Stimulated activated CD4-positive, alpha-beta T cell treated with anti-CD3 and anti-CD28 coated beads, Interleukin-1b, Interleukin-23, amount 100 ng/mL, for 24 hours (primary cell): ENCODE measurements at places on chromosomes 2 and 18.

GRCh38 chr2:22375096-22375495 is 1009.9 kb upstream of the KLHL29 start:
- DNase-seq: no peak

- no peak for DNase-seq
Measured at GRCh38 chr2:182542501-182543258, 115.8 kb upstream of the PDE1A start.

GRCh38 chr18:44180683-44181082 is 500.0 kb upstream of the SETBP1 start:
- no peak for DNase-seq

DNA sequence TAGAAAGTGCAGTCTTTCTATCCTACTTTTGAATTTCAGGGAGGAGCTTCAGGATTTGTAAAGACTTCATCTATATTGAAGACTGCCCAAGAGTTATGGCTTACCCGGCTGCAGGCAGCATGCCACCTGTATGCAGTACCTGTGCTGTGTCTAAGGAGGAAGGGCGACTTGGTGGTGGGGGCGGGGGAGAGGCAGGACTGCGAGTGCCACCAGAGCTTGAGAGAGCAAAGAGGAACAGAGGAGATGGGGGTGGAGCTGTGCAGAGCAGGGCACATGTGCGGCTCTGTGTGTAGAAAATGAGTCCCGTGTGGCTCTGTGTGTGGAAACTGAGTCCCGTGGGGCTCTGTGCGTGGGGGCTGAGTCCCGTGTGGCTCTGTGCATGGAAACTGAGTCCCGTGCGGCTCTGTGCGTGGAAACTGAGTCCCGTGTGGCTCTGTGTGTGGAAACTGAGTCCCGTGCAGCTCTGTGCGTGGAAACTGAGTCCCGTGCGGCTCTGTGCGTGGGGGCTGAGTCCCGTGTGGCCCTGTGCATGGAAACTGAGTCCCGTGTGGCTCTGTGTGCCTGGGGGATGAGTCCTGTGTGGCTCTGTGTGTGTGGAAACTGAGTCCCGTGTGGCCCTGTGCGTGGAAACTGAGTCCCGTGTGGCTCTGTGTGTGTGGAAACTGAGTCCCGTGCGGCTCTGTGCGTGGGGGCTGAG is 43.2 kb downstream of the LDLRAD4 start:
- DNase-seq: no peak

GRCh38 chr2:233486778-233487552 is 79.6 kb downstream of the USP40 start:
- no peak for DNase-seq

GRCh38 chr2:8722986-8723385 is 41.1 kb downstream of the ID2 start:
- no peak for DNase-seq

- DNase-seq: no peak
Measured at GRCh38 chr2:44957656-44958327, 16.3 kb downstream of the SIX3 start.

DNA sequence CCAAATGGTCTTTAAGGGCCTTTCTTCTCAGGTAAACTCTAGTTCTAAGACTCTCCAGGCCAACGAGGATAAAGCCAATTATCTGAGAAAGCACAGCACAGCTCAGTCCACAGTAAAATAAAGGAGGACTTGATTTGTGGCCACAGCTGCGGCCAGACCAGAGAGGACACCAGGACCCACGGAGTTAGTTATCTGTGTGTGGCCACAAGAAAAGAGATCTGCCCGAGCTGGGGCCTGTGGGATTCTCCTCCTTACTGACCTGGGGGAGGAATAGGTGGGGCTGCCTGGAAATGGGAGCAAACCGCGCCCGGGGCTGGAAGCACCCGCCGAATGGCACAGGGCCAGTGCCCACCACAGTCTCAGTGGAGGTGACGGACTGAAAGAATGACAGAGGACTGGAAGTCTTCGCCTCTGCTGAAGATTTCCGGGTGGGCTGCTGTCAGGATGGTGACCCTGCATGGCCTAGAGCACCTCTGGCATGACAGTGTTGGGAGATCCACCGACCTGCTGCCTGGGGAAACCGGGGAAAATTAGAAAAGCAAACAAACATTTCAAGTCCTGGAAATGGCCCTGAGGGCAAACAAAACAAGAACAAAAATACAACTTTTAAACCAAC is 13.3 kb downstream of the PROC start:
- no peak for DNase-seq

DNA sequence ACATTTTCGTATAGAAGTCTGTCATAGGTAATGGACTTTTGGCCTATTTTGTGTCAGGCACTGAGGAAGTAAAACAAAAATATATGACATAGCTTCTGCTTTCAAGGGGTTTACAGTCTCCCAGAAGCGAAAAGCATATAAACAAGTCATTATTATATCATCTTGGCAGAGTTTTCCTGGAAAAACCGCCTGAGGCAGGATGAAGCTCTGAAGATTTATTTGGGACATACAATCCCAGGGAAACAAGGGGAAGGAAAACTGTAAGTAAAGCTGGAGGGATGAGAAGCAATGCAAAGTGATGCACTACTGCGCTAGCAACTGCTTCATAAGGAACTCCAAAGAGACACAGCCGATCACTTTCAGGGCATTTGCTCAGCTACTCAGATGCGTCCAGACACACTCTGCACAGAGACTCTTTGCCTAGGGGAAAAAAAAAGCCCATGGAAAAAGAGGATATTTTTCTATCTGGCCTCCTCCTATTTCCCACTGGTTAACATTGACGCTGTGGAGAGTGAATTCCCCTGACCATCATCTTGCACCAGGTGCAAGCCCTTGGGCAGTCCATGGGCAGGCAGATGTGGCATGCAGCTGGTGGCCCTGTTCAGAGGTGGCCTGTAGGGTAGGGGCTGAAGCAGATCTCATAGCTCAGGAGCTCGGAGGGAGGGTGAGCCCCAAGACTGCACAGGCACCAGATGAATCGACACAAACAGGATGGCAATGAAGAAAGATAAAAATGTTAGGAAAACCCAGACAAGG is 158.1 kb downstream of the METTL4 start:
- no peak for DNase-seq

- DNase-seq: no peak
Measured at GRCh38 chr18:26103579-26103978, 13.2 kb upstream of the SS18 start.

- DNase-seq: no peak
Measured at GRCh38 chr2:172613040-172613439, 57.1 kb downstream of the PDK1 start.

DNA sequence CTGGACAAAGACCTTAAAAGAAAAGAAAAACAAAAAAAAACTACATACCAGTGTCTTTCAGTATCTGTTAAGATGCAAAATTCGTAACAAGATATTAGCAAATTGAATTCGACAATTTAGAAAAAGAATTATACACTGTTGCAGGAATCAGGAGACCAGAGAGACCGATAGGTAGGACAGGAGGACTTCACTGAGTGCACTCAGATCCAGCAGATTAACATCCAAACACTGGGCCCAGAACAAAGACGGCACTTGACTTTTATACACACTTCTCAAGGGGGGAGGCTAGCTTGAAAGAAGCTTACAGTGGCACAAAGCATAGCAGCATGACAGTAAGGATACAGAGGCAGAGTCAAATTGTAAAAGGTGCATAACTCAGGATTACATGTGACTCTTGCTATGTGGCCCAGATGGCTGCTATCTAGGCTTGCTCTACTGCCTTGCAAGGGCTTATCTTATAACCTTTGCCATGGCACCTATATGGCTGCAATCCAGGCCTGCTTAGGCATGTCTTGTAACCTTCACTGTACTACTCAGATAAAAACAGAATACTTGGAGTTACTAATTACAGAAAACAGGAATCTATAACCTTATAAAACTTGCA is 507.3 kb upstream of the LRRTM4 start:
- no peak for DNase-seq

GRCh38 chr2:61906186-61906470 is 654 bp downstream of the COMMD1 start:
- no peak for DNase-seq

GRCh38 chr2:149307014-149307413 is 23.4 kb upstream of the LYPD6 start:
- no peak for DNase-seq

DNA sequence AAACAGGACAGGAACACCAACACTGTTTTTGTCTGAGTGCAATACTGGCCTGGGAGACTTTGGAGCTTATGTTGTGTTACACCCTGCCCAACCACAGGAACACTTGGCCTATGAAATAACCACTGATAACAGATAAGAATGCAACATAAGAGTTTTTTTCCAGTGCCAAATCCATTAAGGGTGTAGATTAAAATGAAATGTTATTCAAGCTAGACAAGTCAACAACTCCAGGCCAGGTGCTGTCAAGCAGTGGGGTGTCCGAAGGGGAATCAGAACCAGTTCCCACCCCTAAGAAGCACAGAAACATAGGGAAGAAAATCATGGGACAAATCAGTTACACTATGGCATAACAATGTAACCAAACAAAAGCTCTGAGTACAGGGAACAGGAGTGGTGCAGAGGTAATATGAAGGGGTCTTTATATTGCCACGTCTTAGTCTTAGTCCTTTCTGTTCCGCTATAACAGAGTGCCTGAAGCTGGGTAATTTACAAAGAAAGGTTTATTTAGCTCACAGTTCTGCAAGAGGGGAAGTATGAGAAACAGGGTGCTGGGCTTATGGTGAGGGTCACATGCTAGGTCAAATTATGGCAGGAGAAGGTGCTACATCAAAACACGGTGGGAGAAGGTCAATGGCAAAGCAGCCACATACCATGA is 3.8 kb downstream of the AFG3L2 start:
- DNase-seq: no peak

- no peak for DNase-seq
Measured at GRCh38 chr2:218405086-218405745, 5.5 kb downstream of the CTDSP1 start.

- peak; percentile 5 for DNase-seq
Measured at GRCh38 chr2:45237850-45238542, 228.7 kb upstream of the SIX2 start.

DNA sequence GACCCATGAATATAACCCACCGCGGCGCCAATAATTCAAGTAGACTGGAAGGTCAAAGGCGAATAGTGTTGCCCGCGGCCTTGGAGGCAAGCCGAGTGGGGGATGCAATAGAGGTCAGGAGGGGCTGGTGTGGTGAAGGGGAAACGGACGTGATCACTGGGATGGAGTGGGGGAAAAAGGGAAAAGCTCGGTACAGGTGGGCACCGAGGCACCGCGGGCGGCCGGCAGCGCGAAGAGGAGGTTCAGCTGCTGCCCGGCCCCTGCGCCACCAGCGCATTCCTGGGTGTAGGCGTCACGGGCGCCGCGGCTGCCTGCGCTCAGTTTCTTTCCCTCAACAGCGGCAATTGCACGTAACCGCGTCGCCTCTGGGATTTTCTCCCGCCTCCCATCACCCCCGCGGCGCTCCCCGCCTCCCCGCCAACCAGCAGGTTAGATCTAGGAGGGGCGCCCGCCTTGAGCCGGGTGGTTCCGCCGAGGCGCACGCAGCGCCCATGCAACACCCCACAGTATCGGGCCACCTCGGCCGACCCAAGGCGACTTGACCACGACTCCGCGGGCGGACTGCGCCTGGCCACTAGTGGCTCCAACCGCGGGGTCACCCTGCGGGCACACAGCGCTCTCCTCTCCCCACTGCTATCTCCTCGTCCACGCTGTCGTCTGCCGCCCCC is 1.5 kb downstream of the RND3 start:
- DNase-seq: no peak

GRCh38 chr2:151899156-151899555 is 70.9 kb upstream of the ARL5A start:
- DNase-seq: no peak

DNA sequence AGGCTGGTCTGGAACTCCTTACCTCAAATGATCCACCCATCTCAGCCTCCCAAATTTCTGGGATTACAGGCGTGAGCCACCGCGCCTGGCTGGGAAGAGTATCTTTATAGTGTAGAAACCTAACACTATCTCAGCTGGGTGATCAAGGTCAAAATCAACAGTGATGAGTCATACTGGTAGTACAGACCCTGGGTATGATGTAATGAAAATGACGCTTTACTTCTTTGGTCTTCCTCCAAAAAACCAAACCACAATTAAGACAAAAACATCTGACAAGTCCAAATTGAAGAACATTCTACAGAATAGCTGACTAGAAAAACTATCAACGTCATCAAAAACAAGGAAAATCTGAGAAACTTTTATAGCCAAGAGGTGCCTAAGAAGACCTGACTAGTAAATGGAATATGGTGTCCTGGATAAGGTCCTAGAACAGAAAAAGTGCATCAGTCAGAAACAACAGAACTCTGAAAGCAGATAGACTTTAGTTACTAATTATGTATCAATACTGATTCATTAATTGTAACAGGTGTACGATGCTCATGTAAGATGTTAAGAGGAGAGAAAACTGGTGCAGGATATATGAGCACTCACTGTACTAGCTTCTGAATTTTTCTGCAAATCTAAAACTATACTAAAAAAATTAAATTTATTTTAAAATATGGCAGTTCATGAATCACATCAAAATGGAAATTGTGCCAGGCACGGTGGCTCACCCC is 25.4 kb downstream of the PDCL3 start:
- no peak for DNase-seq

GRCh38 chr18:55237660-55238059 is 278.4 kb upstream of the CCDC68 start:
- DNase-seq: no peak

- DNase-seq: no peak
Measured at GRCh38 chr2:207260947-207261346, 95.2 kb upstream of the KLF7 start.

GRCh38 chr18:74702950-74703349 is 105.3 kb downstream of the ZNF407 start:
- no peak for DNase-seq

DNA sequence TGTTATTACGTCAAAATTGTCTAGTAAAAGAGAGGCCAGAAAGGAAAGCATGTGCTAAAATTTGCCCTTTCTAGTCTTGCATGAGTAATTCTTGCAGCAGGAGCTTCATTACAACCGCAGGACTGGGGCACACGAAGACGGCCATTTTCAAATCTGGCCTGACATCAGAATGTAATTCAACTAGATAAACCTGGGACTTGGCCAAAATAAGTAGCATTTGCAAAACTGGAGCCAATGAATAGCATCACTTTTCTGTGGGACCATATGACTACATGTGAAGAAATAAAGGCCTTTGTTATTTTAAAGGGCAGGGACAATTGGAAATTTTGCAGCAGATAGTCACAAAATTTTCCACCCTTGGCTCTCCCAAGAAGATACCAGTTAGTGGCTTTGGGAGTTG is 3.0 kb upstream of the FZD7 start:
- no peak for DNase-seq

- DNase-seq: no peak
Measured at GRCh38 chr2:105849431-105850179, 104.9 kb downstream of the NCK2 start.

DNA sequence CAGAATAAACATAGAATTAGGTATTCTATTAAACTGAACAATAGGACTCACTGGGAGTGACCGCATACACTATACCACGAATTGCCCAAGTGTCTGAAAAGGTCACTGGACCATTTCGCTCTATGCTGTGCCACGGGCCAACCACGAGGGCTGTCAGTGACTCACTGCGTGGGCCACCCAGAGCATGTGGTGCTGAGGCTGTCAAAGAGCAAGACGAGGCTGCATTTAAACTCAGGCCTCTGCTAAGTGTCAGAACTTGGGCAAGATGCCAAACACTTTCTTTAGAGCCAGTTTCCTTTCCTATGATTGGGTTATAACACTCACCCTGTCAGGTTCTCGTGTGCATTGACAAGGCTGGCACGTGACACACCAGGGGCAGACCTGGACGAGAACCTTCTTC is 97.5 kb downstream of the SH3YL1 start:
- DNase-seq: no peak

GRCh38 chr2:69180227-69180626 is 167.2 kb downstream of the ANTXR1 start:
- no peak for DNase-seq
